ENCODE measurements at places on chromosomes 1 and 21.
A peak's percentile ranks its signal among the peaks of the same experiment; 100 is the strongest.

DNA sequence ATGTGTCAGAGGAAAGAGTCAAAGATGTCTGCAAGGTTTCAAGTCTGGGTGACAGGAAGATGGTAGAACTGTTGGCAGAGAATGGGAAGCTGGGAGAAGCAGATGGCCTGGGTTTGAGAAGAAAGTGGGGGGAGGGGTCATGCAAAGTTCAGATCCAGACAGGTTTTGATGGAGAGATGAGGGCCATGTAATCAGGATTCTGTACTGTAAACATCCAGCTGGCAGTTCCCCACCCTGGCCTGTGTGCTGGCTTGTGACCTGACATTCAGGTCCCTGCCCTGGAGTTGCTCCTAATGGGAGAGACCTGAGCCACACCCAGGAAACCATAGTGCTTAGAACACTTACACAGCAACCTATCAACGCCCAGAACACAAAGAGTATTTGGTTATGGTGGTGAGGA, 15.6 kb upstream of the ETV3 start:
- no peak for DNase-seq

- DNase-seq = no peak
Measured at GRCh38 chr1:11787251-11787803, 18.4 kb downstream of the MTHFR start.

DNA sequence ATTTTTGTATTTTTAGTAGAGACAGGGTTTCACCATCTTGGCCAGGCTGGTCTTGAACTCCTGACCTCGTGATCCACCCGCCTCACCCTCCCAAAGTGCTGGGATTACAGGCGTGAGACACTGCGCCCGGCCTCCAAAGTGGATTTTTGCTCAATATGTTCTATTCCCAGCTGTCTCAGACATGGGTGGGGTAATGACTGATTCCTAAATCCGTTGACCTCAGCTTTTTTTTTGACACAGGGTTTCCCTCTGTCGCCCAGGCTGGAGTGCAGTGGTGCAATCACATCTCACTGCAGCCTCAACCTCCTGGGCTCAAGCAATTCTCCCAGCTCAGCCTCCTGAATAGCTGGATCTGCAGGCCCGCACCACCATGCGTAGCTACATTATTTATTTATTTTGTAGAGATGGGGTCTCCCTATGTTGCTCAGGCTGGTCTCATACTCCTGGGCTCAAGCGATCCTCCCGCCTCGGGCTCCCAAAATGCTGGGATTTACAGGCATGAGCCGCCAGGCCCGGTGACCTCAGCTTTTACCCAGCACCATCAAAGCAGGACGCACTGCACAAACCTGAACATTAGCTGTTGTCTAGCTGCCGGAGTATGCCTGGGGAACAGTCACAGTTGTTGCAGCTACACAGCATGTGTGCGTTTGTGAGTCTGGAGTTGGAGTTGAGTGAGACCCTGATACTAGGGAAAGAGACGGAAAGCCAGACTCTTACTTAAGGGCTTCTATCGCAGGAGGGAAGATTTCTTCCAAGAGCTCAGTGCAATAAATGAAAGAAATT, 43.7 kb upstream of the PSEN2 start:
- no peak for DNase-seq

DNA sequence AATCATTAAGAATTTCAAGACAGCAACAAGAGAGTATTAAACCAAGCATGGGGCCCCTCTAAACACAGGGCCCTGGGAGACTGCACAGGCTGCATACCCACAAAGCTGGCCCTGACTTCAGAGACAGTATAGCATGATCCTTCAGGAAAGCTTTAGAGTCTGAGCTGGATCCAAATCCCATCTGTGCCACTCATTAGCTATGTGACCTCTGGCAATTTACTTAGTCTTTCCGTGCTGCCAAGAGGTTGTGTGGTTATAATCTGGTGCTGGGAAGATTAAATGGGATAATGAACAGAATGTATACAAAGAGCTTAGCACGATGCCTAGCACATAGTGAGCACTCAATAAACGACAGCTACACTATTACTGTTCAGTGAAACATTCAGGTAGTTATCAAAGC, 4.0 kb downstream of the PHC2 start:
- DNase-seq = no peak

GRCh38 chr1:8476006-8476405, 158.1 kb downstream of the SLC45A1 start:
- DNase-seq = no peak

DNA sequence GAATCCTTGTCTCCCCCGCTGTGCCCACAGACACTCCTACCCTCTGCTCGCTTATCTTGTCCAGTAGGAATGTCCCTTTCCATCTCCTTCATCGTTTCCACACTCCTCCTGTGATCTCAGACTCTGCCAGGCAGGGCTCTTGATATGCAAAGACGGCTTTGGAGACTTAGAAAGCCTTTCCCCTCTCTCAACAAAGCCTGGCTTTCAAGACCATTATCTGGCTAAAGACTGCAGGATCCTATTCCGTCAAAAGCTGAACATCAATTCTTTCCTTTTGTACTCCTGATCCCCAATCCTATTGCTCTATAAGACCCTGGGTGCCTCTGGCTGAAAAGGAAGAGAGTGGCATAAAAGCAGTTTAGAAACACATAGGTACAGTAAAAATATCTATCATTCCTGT, 63.9 kb downstream of the SDC3 start:
- no peak for DNase-seq

DNA sequence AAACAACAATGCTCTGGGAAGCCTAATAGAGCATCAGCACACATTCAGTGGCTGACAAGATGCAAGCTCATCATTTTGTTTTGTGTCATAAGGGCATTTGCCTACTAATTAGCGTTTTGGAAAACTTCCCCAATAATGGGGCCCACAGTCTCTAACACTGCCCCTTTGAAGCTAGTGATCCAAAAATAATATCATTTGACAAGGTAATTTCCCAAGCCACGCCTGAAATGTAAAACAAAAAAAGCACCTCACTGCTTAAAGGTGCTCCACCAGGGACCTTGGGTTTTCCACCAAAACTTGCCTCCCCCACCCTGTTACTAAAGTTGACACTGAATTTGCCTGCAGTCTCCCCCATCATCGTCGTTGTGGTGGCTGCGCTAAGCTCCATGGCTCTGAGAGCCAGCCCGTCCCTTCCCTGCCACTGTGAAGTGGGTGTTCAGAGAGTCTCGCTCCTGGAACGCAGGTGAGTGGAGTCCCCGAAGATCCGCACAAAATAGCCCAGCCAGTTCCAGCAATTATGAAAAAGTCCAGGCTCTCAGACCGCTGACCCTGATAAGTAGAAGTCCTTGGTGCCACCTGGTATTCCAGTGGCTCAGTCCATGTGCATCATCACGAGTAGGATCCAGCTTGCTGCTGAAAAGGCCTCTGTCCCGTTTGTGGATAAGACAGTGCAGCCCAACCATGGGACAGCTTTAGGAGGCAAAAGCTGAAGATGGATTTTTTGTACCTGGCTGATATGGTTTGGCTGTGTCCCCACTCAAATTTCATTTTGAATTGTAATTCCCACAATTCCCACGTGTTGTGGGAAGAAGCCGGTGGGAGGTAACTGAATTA, 52.2 kb downstream of the RAB3GAP2 start:
- no peak for DNase-seq

DNA sequence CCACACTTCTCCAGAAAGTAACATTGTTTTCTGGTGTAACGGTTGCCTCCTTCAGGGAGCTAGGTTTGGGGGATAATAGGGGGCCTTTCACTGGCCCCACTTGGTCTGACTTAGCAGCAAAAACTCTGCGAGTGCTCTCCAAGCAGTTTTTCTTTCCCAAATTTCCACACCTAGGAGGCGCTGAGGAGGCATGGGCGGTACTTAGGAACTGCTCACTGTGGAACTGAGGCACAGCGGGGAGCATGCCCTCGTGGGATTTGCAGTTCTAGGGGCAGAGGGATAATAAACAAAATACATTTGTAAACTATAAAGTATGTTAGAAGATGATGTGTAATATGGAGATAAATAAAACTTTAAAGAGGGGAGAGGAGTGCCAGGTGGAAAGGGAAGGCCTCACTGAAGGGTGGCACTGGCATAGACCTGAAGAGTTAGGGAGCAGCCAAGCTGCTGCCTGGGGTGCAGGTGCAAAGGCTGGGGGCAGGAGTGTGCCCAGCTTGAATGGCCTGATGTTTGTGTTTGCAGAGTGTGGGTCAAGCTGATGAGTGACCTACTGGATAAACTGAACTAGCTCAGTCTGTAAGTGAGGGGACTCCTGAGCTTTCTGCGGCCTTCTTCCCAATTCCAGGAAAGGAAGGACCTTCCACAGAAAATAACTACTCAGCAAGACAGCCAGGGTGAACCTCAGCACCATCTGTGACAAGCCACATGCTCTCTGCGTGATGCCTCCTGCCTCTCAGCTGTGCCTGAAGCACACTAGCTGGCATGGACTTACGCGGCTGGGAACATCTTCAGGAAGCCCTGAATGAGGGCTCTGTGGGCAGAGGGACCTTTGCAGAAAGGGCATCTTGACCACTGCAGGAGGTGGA, 1.9 kb downstream of the EPHX1 start:
- no peak for DNase-seq

GRCh38 chr1:20095564-20096434, 23.5 kb downstream of the PLA2G2D start:
- DNase-seq = no peak

- DNase-seq = no peak
Measured at GRCh38 chr1:20508411-20508771, 440 bp upstream of the MUL1 start.

DNA sequence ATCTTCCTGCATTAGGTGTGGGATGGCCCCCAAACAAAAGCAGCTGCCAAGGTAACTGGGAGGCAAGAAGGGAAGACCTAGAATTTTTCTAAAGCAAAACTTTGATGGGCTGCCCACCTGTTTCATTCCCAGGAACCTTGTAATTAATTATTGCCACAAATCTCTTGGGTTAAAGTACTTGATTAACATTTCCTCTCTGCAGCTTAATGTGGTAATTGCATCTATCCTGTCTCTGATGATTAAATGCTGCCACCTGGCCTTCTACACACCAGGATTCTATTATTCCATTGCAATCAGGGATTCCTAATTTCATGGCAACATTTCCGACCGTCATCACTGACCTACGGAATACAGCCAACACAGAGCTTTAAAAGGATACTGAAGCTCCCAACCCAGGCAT, 68.3 kb upstream of the RC3H1 start:
- DNase-seq = no peak

- DNase-seq = no peak
Measured at GRCh38 chr1:194181845-194182244, 995.4 kb upstream of the B3GALT2 start.

GRCh38 chr1:218479436-218480115, 134.4 kb downstream of the TGFB2 start:
- DNase-seq = no peak

DNA sequence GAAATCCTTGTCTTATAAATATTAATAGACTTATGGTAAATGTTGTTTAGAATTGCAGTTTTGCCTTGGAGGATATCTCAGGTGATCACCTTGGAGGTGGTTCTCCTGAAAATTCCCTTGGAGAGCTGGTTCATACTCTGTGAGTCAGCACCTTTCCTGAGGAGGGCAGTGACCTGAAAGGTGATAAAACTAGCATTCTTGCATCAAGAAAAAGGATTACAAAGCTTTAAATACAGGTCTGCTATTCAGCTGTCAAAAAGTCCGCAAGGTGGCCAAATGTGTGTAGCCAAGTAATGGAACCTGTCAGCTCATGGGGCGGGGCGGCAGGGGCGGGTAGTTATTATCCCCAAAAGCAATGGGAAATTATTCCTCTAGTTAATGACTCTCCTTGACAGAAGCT, 52.8 kb upstream of the EDARADD start:
- no peak for DNase-seq

GRCh38 chr1:37325010-37325409, 149.4 kb upstream of the ZC3H12A start:
- DNase-seq = no peak

DNA sequence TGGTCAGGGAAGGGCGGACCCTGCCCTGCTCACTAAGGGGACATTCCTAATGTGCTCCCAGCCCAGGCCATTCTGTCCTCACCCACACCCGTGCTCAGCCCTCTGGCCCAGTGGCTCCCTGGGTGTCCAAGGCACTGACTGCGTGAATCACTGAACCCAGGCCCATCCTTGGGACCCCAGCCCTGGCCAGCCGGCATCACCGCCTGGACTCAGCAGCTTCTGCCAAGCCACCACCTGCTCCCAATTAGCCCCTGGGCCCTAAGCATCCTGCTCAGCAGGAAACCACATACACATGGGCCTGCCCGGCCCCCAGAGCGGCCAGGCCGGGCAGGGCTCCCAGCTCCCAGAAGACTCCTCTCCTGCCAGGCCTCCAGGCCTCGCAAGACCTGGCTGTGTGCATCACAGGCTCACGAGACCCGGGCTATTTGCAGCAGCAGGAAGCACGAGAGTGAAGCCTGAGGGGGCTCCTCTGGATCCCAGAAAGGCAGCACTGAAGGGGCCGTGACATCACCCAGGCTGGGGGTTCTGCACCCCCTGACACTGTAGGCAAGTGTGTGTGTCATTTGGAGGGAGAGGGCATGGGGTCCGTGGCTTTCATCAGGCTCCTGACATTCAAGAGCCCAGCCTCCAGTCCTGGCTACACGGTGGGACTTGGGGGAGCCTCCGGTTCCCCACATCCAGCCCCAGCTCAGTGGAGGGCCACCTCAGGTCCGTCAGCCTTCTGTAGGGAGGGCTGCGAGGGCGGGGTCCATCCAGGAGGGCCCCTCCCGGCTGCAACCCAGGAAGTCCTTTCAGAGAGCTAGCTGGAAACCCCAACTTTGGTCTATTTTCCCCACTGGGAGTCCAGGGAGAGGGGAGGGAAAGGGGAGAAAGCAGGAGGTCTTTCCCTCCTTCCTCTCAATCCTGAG, 1.6 kb downstream of the MFAP2 start:
- DNase-seq = peak; percentile 55

DNA sequence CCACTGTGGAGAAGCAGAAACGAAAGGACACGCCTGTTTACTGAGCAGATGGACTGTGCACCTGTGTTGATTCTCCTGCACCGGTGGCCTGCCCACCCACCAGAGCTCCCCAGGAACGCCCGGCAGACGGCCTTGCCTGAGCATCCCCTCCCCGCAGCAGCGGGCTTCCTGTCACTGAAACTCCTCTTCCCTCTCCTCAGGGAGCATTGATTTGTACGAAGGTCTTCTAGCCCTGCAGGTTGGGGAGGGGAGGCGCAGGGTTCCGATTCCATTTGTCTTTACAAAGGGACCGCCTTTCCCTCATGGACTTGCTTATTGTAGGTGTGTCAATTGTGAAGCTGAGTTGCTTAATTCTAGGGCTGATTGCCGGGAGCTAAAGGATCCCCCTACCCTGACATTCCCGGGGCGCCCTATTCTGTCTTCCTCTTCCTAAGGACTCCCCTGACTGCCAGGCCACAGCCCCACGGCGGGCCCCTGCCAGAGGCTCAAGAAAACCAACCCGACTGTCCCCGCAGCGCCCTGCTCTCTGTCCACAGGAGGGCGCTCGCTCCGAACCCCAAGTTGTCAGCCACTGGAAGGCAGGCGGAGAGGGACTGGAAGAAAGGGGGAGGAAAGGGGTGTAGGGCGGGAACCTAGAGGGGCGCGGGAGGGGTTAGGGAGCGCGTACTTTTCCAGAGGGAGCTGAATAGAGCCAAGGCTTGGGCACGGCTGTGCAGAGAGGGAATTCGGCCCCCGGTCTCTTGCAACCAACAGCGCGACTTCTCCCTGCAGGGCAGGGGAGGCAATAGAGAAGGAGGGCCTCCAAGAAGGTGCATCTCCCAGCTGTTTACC, 2.8 kb downstream of the S100A6 start:
- no peak for DNase-seq

GRCh38 chr1:170666541-170667254, 2.8 kb downstream of the PRRX1 start:
- no peak for DNase-seq

- DNase-seq = no peak
Measured at GRCh38 chr1:162822391-162823200, 32.1 kb downstream of the HSD17B7 start.

Measured in HS-5 (cell line).